ENCODE measurements at places on chromosomes 2 and 18.

DNA sequence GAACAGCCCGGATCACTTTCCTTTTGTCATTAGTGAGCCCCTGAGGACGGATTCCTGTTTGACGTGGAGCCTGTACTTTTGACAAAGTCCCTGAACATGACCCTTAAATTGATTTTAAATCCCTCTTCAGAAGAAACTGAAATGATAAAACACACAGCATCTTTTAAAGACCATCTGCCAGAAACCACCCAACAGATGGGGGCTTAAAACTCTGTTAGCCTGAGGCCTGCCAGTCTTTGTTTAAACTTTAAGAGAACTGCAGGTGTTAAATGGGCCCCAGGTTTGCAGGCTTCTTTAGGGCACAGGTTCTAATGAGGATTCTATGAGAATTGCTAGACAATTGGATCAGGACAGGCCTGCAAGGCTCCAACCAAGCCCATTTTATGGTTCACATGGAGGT, 177.9 kb downstream of the ALK start:
- no peak for DNase-seq

DNA sequence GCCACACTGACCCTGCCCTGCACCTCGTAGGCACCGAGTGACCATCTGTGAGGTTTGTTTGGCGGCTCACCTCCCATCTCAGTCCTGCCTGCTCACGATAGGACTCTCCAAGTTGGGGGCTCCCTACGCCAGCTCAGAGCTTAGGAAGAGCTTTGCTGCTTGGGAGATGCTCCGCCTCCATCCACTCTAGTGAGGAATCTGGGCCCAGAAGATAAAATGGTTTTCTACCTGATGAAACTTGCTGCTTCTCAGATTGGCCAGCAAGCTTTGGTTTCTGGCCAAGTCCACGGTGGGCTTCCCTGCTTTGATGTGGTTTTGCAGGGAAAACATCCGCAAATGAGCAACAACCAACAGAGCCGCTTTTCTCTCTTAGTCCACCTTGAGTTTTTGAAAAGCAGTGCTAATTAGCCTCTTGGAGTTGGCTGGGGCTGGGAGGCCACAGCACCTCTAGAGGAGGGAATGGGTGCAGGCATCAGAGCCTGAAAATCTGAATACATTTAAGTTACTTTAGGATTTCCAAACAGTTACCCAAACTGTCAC, 42.2 kb downstream of the THNSL2 start:
- DNase-seq: no peak

DNA sequence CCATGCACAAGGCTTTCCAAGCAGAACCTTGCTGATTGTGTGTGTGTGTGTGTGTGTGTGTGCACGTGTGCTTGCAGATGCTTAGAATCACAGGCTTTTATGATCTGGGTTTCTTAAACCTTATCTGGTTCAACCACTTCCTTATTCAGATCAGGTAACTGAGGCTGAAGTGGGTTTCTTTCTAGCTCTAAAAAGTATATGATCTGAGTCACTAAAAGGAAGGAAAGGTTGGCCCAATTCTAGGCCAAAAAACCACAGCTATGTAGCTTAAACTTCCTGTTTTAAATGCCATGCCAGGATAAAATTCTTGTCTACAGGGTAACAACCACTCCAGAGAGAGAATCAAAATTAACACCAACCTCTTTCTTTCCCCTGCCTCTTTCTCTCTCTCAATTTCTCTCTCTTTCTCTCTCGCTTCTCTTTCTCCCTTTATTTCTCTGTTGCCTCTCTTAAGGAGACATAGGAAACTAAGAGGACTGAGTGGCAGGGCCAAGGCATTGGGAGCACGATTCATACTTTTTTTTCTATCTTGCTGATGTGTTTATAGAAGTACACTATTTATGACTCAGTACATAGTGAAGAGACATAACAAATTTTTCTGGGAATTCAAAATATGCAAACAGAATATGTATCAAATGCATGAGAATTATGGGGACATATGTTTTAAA, 140.3 kb downstream of the TRIB2 start:
- DNase-seq: no peak

DNA sequence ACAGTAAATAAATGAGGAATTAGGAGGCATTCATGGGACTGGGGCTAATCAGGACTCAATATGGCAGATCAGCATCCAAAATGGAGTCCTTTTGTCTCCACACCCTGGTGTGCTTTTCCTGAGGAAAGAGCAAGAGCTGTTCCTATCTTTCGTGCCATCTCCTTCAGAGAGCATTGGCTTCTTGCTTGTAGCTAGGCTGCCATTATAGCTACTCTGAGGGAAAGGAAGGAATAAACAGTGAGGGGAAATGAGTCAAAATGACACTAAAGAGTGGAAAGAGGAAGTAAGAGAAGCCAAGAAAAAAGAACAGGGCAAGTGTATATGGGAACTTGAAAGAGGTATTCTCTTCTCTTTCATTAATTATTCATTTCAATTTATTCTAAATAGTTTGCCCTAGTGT, 8.4 kb upstream of the NMI start:
- DNase-seq: no peak

- no peak for DNase-seq
Measured at GRCh38 chr2:199936554-199936953, 18.7 kb downstream of the TYW5 start.

GRCh38 chr2:8076448-8077342, 605.2 kb upstream of the ID2 start:
- no peak for DNase-seq
